ENCODE measurements at places on chromosomes 3 and 15.
A peak's percentile ranks its signal among the peaks of the same experiment; 100 is the strongest.

DNA sequence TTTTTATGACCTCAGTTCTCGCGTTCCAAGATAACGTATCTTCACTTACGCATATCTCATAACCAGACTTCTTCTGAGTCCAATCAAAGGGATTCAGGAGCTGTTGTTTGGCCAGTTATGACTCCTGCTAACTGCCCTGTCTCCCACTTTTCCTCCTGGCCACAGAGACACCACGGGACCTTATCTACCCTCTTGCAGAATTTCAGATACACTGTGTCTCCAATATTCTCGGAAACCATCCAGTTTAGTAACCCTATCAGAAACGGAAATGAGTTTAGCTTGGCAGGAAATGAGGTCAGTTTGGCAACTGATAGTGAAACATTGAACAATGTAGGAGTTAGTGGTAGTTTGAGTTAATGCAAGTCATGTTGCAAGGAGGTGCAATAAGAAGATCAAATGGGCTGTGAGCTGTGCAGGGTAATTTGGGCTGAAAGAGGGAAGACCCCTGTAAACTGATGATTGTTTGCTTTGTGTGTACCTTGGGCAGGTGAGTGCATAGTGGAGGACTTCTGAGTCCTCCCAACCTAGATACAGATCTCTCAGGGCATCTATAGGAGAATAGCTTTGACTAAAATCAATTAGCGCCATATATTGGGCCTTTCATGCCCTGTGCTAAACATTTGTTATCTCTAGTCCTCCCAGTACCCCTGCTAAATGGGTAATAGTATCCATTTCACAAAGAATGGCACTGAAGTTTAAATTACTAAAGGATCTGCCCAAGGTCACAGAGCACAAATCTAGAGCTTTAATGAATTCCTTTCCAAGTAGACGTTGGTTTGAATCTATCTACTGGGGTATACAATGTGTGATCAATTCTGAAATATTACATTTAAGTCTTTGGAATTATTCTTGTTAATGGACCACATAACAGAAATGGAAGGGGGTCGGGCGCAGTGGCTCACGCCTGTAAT lies 41.3 kb upstream of the PIK3CB start:
- DNase-seq, result no peak

GRCh38 chr3:31639828-31640227 lies 107.1 kb downstream of the STT3B start:
- no peak for DNase-seq

- DNase-seq, result no peak
Measured at GRCh38 chr3:76900596-76900995, 139.3 kb upstream of the ROBO2 start.

- no peak for DNase-seq
Measured at GRCh38 chr3:195224980-195225580, 45.9 kb downstream of the XXYLT1 start.

- DNase-seq, result peak; percentile 10
Measured at GRCh38 chr3:171833789-171834460, 9.2 kb upstream of the TMEM212 start.
